ENCODE measurements at places on chromosomes 16 and 17.

DNA sequence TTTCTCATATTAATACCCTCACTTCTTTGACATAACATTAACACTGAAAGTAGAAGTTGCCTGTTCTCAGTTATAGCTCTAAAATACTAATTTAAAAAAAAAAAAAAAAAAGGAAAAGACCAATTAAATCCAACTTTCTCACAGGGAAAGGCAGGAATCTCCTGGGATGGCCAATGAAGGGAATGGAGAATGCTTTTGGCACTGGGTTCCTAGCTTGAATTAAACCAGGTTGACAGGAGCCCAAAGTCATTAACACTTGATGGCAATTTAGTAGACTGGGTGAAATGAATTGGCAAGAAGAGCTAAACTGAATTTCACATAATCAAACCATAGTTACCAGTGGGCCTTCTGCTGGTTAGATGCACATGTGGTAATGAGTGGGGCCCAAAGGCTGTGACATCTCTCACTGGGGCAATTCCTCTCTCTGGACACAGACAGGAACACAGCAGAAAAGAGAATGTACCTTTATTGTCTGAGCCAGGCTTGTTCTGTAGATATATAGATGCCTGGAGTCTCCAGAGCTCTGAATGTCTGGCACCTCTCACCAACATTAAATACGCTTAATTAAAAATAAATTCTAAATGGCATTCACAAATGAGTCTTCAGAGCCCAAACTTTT lies 37.6 kb downstream of the NXPH3 start:
- DNase-seq: no peak

DNA sequence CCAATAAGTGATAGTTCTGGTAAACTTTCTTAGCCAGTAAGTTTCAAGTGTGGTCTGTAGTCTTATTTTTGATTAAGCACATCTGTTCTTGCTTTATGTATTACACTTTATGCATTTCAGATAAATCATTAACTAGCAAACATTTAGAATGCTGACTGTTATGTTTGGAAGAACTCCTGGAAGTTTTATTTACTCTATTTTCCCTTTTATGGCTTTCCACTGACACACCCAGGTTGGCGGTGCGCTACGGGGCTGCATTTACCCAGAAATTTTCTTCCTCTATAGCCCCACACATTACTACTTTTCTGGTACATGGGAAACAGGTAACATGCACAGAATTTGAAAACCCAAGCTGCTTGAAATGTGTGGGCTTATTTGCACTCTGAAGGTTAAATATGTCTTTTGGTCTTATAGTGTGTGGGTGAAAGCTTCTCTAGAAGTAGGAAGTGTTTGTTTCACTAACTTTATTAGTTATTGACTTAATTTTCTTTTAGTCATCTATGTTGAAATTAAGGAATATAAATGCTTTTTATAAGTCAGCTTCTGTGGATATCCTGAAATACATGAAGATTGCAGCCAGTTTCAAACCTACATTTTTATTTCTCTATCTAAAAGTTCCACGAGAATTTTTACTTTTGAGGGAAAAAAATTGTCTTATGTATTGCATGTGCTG lies 203.7 kb downstream of the PHKB start:
- DNase-seq: no peak

DNA sequence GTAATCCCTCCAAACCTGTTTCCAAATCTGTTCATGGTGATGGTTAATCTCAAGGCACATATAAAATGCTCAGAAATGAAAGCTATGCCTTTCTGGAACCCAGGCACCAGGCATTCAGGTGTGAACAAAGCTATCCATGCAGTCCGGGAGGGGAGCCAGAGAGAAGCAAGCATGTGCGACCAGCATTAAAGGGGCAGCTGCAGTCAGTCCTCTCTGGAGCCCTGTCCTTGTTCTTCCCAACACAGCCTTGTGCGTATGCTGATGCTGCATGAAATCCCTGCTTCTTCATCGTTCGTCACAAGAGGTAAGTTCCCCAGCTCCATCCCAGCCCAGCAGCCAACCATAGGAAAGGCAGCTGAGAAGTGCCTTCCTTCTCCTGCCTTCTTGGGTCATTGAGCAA lies 148.7 kb downstream of the GRIN2A start:
- no peak for DNase-seq

GRCh38 chr16:84741340-84741830 lies 41.6 kb downstream of the USP10 start:
- no peak for DNase-seq

GRCh38 chr16:87715658-87716057 lies 50.1 kb downstream of the KLHDC4 start:
- DNase-seq: no peak

GRCh38 chr17:4482338-4483011 lies 16.2 kb upstream of the SPNS2 start:
- no peak for DNase-seq

DNA sequence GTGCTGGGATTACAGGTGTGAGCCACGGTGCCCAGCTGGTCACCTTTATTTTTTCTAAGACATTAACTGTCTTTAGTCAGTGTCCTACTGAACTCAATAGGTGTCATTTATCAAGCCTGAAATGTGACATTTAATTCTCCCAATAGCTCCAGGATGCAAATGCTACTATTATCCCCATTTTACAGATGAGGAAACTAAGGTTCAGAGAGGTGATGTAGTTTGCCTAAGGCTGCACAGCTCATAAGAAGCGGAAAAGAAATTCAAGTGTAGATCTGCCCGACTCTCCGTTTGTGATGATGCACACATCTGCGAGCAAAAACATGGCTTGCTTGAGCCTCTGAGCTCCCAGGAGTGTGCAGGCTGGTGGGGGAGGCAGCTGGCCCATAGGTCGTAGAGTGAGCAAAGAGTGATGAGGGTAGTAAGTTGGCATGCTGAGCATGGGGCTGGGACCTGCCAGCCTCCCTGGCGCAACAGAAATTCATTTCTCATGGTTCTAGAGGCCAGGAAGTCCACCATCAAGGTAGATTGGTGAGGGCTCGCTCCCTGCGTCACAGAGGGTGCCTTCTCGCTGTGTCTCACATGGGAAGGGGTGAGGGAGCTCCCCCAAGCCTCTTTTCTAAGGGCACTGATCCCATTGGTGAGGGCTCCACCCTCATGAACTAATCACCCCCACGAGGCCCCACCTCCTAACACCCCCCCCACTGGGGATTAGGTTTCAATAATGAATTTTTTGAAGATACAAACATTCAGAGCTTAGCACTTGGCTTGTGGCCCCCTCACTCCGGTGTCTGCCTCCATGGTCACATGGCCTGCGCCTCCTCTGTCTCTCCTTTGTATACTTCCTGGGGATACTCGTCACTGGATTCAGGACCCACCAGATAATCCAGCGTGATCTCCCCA lies 141.5 kb upstream of the PLCG2 start:
- no peak for DNase-seq

DNA sequence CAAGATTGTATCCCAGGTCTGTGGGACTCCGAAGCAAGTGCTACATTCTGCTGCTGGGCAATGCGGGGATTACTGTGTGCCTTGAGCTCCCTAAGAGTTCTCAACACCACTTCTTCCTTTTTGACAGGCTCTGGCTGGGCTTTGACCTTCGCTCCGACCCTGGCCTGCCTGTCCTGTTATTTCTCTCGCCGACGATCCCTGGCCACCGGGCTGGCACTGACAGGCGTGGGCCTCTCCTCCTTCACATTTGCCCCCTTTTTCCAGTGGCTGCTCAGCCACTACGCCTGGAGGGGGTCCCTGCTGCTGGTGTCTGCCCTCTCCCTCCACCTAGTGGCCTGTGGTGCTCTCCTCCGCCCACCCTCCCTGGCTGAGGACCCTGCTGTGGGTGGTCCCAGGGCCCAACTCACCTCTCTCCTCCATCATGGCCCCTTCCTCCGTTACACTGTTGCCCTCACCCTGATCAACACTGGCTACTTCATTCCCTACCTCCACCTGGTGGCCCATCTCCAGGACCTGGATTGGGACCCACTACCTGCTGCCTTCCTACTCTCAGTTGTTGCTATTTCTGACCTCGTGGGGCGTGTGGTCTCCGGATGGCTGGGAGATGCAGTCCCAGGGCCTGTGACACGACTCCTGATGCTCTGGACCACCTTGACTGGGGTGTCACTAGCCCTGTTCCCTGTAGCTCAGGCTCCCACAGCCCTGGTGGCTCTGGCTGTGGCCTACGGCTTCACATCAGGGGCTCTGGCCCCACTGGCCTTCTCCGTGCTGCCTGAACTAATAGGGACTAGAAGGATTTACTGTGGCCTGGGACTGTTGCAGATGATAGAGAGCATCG lies 2.4 kb downstream of the SLC16A13 start:
- DNase-seq: no peak

GRCh38 chr17:49851387-49852291 lies 3.8 kb upstream of the TAC4 start:
- peak; percentile 55 for DNase-seq

GRCh38 chr17:61729690-61730268 lies 133.5 kb downstream of the BRIP1 start:
- DNase-seq: no peak

DNA sequence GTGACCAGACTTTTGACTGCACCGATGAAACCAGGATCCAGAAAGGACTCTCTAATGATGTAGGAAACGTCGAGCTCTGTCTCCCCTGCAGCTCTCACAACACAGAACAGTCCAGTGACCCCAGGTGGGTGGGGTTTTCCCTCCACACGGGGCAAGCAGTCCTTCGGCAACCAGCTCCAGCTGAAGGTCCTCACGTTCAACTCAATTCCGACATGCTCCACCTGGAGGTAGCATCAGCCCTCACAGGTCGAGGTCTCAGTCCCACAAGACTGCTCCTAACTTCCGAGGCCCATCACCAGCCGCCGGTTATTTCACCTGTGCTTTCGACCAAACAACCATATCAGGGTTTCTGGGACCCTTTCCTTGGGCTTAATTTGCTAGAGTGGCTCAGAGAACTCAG lies 28.2 kb downstream of the ITGAE start:
- DNase-seq: no peak

DNA sequence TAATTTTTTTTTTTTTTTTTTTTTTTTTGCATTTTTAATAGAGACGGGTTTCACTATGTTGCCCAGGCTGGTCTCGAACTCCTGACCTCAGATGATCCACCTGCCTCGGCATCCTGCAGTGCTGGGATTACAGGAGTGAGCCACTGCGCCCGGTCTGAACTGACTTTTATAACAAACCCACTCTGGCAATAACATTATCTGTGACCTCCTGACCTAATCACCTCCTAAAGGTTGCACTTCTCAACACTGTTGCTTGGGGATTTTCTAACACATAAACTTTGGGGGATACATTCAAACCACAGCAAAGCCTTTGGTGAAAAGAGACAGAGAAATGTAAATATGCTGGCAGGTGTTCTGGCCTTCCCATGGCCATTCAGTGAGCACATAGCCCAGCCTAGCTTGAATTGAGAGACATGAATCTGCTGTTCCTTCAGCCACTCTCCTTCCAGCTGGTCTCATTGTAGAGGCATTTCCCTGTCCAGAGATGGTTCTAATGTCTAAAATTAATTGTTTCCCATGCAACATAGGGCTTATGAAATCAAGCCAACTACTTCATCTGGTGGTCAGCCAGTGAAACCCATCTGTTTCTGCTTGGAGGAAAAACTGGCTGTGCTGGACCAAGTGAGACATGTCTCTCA lies 28.3 kb downstream of the LYRM1 start:
- no peak for DNase-seq

DNA sequence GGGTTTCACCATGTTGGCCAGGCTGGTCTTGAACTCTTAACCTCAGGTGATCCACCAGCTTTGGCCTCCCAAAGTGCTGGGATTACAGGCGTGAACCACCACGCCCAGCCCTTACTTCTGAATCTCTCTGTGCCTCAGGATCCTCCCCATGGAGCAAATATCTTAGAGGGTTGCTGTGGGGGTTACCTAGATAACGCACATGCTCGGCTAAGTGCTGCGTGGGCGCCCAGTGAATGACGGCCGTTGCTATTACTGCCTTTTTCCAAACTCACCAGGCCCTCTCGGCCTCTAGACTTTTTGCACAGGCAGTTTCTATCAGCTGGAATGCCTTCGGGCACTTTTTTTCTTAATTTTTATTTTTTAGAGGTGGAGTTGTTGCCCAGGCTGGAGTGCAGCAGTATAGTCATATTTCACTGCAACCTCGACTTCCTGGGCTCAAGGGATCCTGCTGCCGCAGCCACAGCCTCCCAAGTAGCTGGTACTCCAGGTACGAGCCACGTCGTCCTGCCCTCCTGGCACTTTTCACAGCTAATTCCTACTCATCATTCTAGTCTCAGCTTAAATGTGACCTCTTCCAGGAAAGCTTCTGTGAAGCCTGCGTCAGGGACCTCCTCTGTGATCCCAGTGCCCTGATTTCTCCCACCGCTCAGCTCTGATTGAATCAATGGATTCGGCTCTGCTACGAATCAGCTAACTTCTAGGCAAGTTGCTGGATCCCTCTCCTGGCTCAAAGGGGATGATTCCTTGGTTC lies 8.6 kb downstream of the CCDC102A start:
- no peak for DNase-seq

- DNase-seq: no peak
These were observed 5.4 kb downstream of the FSCN2 start for GRCh38 chr17:81533339-81534141.

DNA sequence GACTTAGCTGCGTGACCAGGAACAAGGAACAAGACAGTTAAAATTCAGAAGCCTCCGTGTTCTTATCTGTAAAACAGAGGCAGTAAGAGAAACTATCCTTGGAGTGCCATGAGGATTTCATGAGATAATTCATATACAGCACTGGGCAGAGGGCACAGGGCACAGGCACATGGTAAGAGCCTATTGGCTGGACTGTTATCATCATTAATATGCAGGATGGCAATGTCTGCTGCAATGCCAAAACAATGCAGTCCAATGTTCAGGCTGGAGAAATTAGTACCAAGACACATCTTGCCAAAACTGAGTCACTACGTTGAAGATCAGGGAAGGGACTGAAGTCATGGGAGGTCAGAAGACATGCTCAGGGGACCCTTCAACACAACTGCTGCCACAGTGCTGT lies 13.6 kb downstream of the CDRT4 start:
- DNase-seq: no peak

DNA sequence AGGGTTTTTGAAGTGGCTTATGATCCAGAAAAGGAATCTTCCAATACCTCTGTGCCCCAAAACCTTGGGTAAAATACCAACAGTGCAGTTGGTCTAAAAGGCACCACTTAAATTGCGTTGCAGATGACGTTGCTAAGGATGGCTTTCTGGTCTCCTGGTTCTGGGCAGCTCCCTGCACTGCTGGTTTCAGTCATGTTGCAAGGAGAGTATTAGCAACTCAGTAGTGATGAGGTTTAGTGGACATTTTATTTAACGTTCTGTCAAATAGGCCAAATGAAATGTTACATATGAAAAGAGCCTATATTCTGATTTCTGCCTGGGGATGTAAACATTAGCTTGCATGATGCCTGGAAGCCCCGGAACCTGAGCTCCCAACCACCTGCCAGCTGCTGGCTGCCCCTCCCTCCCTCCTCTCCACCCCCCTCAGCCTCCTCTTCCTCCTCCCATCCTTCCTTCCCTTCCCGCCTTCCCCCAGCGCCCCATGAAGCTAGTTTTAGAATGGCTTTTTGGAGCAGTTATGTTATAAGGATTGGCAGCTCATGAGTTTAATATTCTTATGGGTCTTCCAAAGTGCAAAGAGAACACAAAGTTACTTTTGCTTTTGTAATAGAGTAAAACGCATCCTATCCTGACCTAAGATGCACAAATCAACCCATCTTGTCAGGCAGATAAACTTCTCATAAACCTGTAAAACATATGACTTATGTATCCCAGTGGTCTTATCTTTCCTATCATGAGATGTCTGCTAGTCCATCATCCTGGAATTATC lies 20.7 kb downstream of the CD7 start:
- DNase-seq: no peak

Data from activated CD4-positive, alpha-beta T cell treated with anti-CD3 and anti-CD28 coated beads for 1 hour (primary cell).